Testis (tissue), 5 donors: ENCODE measurements at places on chromosomes 7 and 10. TPM values are rescaled to one million over a fixed set of nuclear protein-coding genes. Genes with fewer than 3 reads are reported as not detected.

The ZNF853 gene
- total RNA-seq, result 8.8 TPM

DNA sequence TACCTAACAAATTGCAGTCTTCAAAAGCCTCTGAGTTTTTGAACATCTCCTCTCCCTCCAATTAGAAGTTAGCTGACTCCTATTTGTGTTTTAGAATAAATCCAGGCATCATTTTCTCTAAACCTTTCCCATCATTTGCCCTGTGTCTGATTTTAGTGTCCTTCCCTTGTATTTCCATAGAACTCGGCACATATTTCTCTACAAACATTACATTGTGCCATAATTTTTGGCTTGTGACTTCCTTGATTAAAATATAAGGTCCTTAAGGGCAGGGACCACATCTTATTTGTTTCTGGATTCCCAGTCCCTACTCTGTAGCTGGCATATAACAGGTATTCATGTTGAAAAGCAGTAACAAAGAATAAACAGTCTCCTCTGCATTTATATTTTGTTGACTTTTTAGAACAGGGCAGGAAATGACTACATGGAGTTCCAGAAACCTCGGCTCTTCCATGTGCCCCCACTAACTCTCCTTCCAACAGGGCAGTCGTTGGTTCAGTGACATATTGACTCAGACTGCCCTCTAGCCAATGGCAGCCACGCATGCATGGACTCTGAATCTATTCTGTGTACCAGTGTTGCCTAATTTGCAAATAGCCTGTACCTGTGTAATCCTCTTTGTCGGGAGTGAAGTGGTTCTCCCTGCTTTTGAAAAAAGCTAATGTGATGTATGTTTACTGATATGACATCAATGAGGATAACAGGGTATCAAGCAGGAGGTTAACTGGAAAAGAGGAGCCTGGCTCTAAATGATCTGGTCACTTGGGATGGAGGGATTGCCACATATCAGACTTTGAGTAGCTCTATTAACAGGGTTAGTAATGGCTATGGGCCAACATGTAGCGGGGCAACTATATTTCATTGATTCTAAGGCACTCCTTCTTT, 19.8 kb upstream of the CPN1 start:
- no peaks in the 10 kb centered on the region for H3K36me3 ChIP-seq
- H3K27me3 ChIP-seq, result no peaks in the 10 kb centered on the region
- DNase-seq, result no peak
- H3K4me1 ChIP-seq, result no peaks in the 10 kb centered on the region

DNA sequence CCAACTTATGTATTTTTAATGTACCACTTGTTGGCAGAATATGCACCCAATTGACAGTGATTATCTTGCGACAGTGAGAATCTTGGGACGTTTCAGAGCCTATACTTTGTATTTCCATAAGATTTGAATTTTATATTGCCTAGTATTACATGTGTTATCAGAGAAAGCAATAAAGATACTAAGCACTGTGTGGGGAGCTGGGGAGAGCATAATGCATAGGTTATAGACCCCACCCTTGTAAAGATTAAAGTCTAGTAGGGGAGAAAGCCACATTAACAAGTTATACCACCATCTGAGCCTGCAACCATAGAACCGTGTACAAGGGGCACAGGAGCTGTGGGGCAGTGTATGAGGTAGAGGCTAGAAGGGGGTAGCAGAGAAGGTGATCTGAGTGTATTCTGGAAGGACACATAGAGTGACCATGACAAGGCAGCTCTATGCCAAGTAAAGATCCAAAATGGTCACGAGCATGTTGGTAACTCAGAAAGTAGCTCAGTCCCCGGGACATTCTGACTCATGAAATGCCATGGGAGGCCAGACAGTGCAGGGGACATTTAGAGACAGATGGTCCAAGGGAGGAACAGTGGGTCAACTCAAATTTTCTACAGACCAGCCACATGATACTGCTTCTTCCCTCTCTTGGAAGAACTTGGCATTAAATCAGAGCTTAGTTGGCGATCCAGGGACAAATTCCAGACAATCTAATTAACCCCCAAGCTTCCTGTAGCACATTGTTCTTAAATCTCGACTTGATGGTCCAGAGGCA, 84.5 kb downstream of the ADRA2A start:
- H3K4me1 ChIP-seq, result no peaks in the 10 kb centered on the region
- DNase-seq, result no peak
- no peaks in the 10 kb centered on the region for H3K27me3 ChIP-seq

The FOXI2 gene
- total RNA-seq, result 0.74 TPM

- no peak for DNase-seq
- no peaks in the 10 kb centered on the region for H3K36me3 ChIP-seq
- no peaks in the 10 kb centered on the region for H3K4me1 ChIP-seq
These were observed 146.3 kb downstream of the PRKAG2 start for GRCh38 chr7:151730591-151730990.

The GJD4 gene
- total RNA-seq, result 0.31 TPM

The ACHE gene
- 10.5 TPM for total RNA-seq

- H3K4me3 ChIP-seq, result no peak overlapping the region
- H3K27ac ChIP-seq, result no peak overlapping the region
These were observed 10.3 kb downstream of the OR2A14 start for GRCh38 chr7:144133307-144133706.

- H3K4me3 ChIP-seq, result no peak overlapping the region
- no peak overlapping the region for H3K27ac ChIP-seq
- no peaks in the 10 kb centered on the region for H3K36me3 ChIP-seq
- peaks cover 3% of the 10 kb centered on the region for H3K4me1 ChIP-seq
- no peak for DNase-seq
These were observed 166.6 kb downstream of the TAX1BP1 start for GRCh38 chr7:27906385-27907091.

DNA sequence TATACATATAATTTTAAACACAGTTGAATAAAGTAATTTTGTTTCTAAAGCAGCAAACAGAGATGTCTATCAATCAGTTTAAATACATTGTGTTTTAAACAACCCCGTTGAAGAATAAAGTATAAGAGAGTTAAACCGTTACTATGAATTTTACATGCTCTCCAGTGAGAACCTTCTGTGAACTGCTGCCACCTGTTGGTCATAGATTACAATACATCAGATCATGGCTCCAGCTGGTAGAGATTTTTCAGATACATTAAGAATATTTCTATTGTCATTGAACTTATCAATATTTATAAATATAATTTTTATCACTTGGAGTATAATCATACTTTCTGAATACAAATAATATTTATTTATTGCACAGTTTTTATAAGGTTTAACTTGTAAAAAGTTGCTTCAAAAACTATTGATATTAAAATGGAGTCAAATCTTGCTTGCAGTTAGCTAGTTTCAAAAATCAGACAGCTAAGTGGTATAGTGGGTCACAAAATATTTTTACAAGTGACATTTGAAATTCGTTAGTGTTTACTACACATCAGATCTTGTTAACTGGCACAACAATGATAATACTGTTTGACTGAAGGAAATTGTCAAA, 561.2 kb upstream of the PHF14 start:
- peak; percentile 51 for DNase-seq
- no peak overlapping the region for H3K27ac ChIP-seq
- no peaks in the 10 kb centered on the region for H3K36me3 ChIP-seq
- H3K4me3 ChIP-seq, result no peak overlapping the region
- H3K27me3 ChIP-seq, result no peaks in the 10 kb centered on the region

GRCh38 chr7:121306565-121306964, 22.2 kb upstream of the WNT16 start:
- no peak overlapping the region for H3K4me3 ChIP-seq
- no peak for DNase-seq
- H3K4me1 ChIP-seq, result no peaks in the 10 kb centered on the region
- H3K36me3 ChIP-seq, result no peaks in the 10 kb centered on the region
- no peaks in the 10 kb centered on the region for H3K27me3 ChIP-seq

The CTAGE4 gene
- total RNA-seq, result 7.5 TPM

DNA sequence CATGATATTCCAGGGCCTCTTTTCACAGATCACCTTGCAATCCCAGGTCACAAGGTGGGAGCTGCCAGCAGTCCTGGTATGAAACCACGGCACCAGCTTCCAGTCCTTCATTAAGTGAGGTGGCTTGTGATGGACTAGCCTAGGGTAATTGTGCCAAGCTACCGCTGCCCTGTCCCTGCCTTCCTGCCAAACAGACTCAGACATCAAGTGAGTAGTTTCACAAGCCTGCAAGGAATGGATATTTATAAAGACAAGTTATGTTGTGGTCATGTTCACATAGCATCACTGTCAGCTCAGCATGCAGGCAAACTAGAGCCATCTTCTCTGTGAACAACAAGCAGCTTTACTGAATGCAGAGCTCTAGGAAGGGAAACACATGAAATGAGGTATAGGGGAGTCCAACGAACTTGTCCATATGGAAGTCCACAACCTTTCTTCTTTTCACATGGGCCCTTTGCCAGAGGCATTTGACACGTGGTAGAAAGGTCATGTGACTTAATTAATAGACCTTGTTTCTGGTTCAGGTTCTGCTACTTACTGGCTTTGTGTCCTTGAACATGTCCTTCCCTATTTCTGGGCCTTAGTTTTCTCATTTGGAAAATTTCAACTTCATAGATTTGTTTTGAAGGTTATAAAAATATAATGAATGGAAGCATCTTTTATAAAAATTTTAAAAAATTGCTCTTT, 1061.2 kb downstream of the KCNMA1 start:
- no peaks in the 10 kb centered on the region for H3K27me3 ChIP-seq
- no peaks in the 10 kb centered on the region for H3K36me3 ChIP-seq
- no peak overlapping the region for H3K4me3 ChIP-seq
- DNase-seq, result no peak
- no peak overlapping the region for H3K27ac ChIP-seq

DNA sequence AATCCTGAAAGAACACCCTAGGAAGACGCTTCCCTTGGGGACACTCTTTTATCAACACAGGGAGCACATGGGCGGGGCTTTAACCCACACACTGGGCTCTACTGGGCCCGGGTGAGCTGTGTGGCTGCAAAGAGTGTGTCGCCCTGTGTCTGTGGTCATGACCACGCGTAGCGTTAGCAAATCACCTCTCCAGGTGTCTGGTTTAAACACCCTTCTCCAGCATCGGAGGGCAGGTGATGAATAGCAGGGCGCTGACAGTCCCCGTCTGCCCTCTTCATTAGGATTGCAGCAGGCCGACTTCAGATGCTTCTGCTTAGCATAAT, 127.7 kb downstream of the ADARB2 start:
- H3K27ac ChIP-seq, result no peak overlapping the region
- no peak for DNase-seq
- no peak overlapping the region for H3K4me3 ChIP-seq
- no peaks in the 10 kb centered on the region for H3K36me3 ChIP-seq
- H3K4me1 ChIP-seq, result no peaks in the 10 kb centered on the region

DNA sequence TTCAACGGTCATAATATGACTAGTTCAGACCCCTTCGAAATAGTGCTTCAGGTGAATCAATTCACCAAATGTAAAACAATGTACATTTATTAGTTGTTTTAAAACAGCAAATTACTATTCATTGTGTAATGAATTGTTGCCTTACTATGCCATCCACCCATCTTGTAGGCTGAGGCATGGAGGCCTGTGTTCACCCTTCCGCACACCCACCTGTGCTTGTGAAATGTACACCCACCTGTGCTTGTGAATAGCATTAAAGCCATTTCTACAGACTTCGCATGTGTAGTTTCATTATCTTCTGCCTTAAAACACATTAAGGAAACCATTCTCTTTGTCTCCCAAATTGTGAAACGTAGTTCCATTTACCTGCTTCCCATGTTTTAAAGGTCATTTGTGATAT, 16.8 kb downstream of the CLRN3 start:
- no peak overlapping the region for H3K4me3 ChIP-seq
- H3K27me3 ChIP-seq, result no peaks in the 10 kb centered on the region
- no peak overlapping the region for H3K27ac ChIP-seq
- peaks cover 13% of the 10 kb centered on the region for H3K4me1 ChIP-seq
- H3K36me3 ChIP-seq, result no peaks in the 10 kb centered on the region

The PLEKHS1 gene
- total RNA-seq, result 1.1 TPM

- H3K4me3 ChIP-seq, result peak overlapping the region; percentile 82
- H3K36me3 ChIP-seq, result no peaks in the 10 kb centered on the region
- H3K4me1 ChIP-seq, result peaks cover 16% of the 10 kb centered on the region
- peak overlapping the region; percentile 84 for H3K27ac ChIP-seq
- H3K27me3 ChIP-seq, result no peaks in the 10 kb centered on the region
These were observed 968 bp downstream of the NOLC1 start for GRCh38 chr10:102153093-102153620.

DNA sequence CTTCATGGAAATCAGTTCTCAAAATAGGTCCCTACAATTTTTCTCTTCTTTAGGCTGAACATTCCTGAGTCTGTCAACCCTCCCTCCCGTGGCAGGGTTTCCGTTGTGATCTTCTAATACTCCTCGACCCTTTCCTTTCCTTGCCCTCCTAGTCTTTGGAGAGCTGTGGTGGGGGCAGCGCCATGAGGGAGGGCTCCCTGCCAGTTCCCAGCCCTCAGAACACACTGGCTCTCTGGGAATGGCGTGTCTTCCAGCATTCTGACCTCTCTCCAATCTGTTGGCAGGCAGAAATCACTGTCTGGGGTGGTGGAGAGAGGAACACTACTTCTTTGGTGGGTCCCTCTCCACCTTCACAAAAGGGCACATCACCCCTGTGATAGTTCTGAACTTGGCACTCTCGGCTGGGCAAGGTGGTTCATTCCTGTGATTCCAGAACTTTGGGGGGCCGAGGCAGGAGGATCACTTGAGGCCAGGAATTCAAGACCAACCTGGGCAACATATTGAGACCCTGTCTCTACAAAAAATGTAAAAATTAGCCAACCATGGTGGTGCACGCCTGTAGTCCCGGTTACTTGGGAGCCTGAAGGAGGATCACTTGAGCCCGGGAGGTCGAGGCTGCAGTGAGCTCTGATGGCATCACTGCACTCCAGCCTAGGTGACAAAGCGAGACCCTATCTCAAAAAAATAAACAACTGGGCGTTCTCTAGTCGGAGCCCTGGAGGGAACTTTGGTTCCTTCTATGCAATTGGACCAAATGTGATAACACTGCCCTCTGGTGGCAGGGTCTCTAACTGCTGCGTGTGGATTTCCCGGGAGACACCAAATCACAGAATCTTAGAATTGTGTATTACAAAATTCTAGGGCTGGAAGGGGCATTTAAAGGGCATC, 13.1 kb upstream of the ARPC1A start:
- H3K4me1 ChIP-seq, result peaks cover 7% of the 10 kb centered on the region
- H3K27ac ChIP-seq, result no peak overlapping the region
- H3K36me3 ChIP-seq, result no peaks in the 10 kb centered on the region

The C1GALT1 gene
- 17.9 TPM for total RNA-seq

The SEMA3C gene
- 113 TPM for total RNA-seq

The LRMDA gene
- 10.6 TPM for total RNA-seq

DNA sequence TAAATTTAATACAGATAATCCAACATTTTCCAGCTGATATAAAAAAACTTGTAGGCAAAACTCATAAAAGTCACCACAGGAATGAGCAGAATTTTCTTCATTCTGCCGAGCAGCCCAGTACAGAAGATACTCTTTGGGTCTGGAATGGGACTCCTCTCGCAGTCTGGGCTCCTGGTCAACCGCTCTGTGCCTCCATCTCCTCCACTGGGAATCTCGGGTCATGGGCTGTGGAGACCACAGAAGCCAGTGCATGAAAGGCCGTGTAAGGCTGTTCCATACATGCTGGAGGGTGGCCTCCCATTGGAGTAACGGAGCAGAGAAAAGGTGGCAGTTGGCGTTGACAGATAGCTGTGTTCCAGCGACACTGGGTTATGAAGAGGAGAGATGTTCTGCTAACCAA, 616.4 kb upstream of the MGMT start:
- H3K36me3 ChIP-seq, result no peaks in the 10 kb centered on the region
- no peak overlapping the region for H3K27ac ChIP-seq
- DNase-seq, result no peak
- H3K4me3 ChIP-seq, result no peak overlapping the region
- no peaks in the 10 kb centered on the region for H3K27me3 ChIP-seq
- peaks cover 10% of the 10 kb centered on the region for H3K4me1 ChIP-seq
